Fibroblast of skin of right biceps (primary cell): ENCODE measurements at places on chromosomes 13 and 19.
A peak's percentile ranks its signal among the peaks of the same experiment; 100 is the strongest.

DNA sequence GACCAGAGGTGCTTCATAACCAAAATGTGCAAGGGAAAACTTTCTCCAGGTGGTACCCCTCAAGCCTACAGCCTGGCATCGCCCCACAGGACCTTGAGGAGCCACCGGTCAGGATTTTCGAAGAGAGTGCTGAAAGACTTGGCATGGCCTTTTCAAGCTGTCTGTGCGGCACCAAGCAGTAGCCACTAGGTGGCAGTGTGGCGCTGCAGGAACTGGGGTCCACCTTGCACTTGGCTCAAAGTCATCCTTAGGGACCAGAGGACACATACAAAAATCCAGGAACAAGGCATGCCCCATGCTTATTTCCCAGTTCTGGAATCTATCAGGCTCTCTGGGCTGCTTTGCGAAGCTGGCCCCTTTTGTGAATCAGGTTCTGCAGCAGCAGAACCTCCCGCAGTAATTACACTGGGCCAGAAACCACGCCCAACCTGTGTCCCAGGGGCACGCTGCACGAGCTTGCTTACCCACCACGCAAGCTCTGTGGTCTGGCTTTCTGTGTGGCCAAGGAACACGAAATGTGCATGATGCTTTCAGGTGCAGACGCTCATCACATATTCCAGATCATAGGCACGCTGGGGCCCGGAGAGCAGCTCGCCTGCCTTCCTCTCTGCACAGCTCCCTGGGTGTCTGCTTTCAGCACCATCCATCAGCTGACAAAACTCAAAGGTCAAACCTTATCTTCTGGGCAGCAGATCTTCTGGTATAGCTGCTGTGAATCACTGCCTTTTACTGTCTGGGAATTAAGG, 87.2 kb downstream of the SLC7A1 start:
- DNase-seq = peak; percentile 78

DNA sequence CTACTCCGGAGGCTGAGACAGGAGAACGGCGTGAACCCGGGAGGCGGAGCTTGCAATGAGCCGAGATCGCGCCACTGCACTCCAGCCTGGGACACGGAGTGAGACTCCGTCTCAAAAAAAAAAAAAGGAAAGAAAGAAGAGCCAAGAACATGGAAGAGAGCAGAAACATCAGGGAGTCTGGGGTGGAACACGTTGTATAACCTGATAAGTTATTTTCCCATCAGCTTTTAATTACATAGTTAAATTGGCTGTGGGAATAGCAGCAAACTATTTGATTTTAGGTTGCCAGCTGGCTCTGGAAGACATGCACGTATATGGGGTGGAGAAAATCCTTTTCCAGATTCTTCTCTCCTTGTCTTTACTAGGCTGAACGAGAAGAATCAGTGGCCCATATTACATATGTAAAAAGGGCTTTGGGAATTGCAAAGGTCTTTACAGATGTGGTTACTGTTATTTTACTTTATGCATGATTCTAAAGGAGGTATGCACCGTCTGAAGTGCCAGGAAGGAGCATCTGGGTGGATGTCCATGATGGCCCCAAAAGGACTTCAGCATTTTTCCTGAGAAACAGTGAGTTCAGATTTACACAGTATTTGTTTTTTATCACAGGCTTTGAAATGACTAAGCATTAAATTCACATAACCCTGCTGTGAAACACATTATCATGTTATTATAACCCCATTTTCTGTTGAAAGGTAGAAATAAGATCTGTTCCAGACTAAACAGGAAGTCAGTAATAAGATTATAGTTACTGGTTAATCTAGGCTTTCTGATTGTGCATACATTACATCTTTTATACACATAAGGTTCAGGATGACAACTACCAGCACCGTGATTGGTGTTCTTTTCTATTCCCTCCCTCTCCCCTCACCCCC, 4.6 kb upstream of the NAA16 start:
- DNase-seq = peak; percentile 23

- DNase-seq = peak; percentile 41
Observed at GRCh38 chr19:29806098-29806866, 5.5 kb upstream of the CCNE1 start.

- DNase-seq = no peak
Observed at GRCh38 chr13:92566767-92567166, 659.8 kb upstream of the GPC6 start.

DNA sequence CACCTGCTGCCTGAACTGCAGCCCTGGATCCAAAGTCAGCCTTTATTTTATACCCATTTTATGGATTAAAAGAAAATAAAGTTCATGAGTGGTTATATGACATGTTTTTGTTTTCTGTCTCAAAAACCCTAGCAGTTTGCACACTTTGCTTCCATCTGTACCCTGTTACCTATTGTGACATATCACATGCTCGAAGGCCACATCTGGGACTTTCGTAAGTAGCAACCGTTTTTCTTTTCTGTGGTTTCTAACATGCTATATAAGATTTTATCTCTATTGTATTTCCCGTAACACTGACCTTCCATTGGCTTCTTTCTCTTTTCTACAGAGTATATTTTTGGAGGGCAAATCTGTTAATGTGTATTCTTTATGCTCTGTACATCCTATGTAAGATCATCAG, 1007.2 kb downstream of the PCDH9 start:
- DNase-seq = no peak

DNA sequence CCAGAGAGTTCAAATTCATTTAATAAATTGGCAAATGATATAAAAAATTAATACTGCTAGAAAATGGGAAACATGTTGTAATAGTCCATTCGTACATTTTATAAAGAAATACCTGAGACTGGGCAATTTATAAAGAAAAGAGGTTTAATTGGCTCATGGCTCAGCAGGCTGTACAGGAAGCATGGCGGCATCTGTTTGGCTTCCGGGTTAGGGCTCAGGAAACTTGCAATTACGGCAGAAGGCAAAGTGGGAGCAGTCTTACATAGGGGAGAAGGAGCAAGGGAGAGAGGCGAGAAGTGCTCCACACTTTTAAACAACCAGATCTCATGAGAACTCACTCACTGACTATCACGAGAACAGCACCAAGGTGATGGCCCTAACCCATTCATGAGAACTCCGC, 512.0 kb downstream of the DACH1 start:
- no peak for DNase-seq

DNA sequence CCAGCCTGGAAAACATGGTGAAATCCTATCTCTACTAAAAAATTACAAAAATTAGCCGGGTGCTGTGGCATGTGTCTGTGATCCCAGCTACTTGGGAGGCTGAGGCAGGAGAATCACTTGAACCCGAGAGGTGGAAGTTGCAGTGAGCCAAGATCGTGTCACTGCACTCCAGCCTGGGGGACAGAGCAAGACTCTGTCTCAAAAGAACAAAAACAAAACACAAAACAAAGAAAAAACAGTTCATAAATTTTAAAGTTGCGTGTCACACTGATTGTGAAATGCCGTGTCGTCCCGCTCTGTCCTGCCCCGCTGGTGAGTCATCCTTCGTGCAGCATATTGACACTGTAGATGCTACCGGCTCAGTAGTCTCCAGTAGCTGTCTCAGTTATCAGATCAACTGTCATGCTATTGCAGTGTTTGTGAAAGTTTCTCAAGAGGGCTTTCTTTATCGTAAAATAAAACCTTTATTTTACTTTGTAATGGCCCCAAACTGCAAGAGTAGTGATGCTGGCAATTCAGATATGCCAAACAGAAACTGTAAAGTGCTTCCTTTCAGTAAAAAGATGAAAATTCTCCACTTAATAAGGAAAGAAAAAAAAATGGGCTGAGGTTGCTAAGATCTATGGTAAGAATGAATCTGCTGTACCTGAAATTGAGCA, 36.4 kb upstream of the IGFL1 start:
- DNase-seq = peak; percentile 84

DNA sequence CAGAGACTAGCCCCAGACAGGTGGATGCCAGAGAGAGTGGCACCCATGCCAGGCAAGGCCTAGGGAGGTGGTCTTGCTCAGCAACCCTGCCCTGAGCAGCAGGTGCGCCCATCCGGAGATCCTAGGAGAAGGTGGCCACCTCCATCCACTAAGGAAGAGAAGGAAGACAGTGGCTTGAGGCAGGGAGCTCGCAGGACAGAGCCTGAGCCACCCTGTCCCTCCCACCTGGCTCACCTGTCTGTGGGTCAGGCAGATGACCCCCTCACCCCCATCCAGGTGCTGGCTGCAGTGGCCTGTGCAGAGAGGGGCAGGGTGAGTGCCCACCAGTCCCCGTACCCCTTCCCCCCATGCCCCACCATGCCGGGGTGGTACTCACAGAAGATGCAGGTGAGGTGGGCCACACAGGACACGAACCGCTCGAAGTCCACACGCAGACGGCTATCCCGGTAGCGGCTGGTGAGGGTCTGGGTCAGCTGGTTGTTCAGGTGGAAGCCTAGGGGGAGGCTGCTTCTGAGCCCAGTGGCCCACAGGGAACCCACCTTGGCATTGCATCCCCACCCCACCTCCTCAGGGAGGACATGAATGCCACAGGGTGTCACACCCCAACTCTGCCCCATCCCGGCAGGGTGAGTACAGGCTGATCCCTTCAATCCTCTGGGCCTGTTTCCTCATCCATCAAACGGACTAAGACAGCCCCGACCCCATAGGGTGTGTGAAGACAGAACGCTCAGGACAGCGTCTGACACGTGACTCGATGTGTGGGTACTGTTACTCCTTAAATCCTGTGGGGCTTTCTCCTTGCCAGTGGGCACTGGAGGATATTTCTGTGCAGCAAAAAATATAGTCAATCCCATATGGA, 13.3 kb downstream of the CAPN12 start:
- no peak for DNase-seq

- peak; percentile 70 for DNase-seq
Observed at GRCh38 chr19:42480335-42481095, 37.8 kb upstream of the CXCL17 start.

GRCh38 chr13:45243077-45243476, 42.2 kb upstream of the KCTD4 start:
- DNase-seq = no peak

- peak; percentile 81 for DNase-seq
Observed at GRCh38 chr19:48415395-48415794, 21.9 kb downstream of the GRIN2D start.

- no peak for DNase-seq
Observed at GRCh38 chr13:84263354-84264069, 381.2 kb upstream of the SLITRK1 start.

- no peak for DNase-seq
Observed at GRCh38 chr19:30498707-30499106, 126.5 kb downstream of the ZNF536 start.

DNA sequence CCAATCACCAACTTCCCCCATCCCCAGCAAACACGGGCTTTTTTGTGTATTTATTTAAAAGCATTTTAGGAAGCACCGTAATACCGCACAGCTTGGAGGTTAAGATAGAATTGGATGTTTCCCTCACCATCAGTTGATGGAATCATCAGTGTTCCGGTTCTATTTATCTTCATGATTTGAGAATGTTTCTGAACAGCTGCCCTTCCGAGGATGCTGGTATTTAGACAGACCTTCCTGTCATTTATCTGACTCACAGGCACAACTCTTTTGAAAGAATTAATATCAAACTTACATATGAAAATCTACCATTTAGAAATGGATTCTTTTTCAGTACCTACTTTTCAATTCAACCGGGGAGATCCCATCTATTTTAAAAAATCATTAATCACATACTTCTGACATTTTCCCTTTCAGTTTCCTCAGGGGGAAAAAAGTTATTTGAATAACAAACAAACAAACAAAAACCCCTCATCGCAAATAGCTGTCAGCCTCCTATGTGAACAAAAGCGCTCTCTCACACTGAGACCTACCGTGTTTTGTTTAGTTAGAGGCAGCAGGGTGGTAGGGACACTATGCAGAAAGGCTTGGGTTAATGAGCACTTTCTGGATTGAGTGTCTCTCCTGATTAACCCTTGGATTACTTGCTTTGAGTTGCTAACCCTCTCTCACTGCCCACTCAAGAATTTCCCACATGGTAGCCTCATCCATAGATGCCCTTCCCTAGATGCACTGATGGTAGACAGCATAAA, 189.3 kb downstream of the TM9SF2 start:
- DNase-seq = no peak

GRCh38 chr19:13621413-13621812, 115.1 kb upstream of the CACNA1A start:
- DNase-seq = peak; percentile 92

DNA sequence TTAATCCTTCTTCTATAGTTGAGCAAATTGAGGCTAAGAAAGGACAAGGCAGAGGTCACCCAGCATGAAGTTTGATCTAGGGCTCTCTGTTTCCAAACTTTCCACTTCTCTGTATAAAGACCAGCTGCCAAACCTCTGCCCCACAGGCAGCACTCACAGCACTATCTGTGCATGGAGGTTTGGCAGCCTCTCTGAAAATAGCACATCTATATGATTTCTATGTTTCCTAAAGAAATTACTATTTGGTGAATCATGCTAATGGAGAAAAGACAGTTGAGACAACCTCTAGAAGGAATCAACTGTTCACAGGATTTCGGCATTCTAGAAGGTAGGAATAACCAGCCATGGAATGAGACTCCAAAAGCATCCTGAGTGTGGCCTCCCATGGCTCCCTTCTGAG, 554.5 kb downstream of the IRS2 start:
- DNase-seq = peak; percentile 77

- DNase-seq = no peak
Observed at GRCh38 chr13:58655086-58655485, 1023.5 kb downstream of the PCDH17 start.

- no peak for DNase-seq
Observed at GRCh38 chr13:111490611-111491010, 170.2 kb downstream of the TEX29 start.

- no peak for DNase-seq
Observed at GRCh38 chr19:4539693-4540581, at the start of gene LRG1. Gene LRG1, minus strand, starts transcription at chr19:4540036. Its CDS starts 23 bp downstream, at chr19:4540013.

GRCh38 chr13:110650436-110650835, 35.1 kb downstream of the NAXD start:
- no peak for DNase-seq

DNA sequence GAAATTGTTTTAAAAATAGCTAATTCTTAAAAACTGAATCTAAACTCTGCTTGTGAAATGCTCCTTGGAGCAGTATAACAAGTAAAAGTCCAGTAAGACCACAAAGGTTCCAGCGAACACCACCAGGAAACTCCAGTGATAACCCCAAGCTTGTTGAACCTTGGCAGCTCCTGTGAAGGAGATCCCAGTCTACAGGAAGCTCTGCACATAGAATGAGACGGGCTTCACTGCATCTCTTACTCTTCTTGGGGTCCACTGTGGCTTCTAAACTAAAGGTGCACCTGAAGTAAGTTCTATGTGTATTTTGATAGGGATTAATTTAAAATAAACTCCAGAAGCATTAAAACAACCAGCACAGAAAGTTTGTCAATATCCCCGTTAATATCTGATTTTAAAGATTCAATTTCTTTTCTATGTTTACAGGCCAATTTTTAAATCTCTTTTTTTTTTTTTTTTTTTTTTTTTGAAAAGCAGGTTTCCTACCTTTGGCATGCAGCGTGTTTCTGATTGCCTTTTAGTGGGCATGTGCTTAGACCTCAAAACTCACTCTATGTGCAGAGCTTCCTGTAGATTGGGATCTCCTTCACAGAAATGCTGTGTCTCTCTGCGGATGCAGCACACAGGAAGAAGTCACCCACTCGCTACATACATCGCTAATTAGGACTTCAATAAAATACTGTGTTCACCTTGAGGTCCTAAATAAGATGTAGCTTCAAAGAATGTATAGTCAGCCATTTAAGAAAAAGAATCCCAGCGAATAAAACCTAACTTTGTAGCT, 508.5 kb downstream of the KLF12 start:
- no peak for DNase-seq

- no peak for DNase-seq
Observed at GRCh38 chr19:14405380-14405757, 13.8 kb downstream of the DDX39A start.
